ENCODE measurements at places on chromosomes 2 and 18.
A peak's percentile ranks its signal among the peaks of the same experiment; 100 is the strongest.

- no peak for DNase-seq
Observed at GRCh38 chr2:96163768-96164429, 18.7 kb upstream of the DUSP2 start.

DNA sequence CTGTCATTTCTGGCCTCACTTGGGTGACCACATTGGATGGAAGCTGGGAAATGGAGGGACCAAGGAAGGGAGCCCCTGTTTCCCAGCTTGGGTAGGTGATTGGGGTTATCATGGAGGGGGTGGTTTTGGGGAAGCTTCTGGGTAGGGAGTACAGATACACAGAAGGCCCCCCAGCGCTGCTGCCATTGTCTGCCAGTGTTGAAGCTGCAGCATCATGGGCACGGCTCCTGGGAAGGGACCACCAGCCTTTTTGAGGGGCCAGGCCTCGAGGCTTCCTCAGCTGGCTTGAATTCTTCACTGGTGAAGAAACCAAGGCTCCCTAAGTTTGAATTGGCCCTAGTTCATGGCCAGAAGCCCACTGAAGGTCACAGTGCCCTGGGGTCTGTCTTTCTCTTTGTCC is 25.2 kb downstream of the SH3RF3 start:
- no peak for DNase-seq

- no peak for DNase-seq
Observed at GRCh38 chr2:134117676-134118075, 136.2 kb upstream of the MGAT5 start.

GRCh38 chr18:9055185-9055584 is 47.3 kb upstream of the NDUFV2 start:
- no peak for DNase-seq

GRCh38 chr2:47008381-47009252 is 93.0 kb upstream of the MCFD2 start:
- DNase-seq: no peak

DNA sequence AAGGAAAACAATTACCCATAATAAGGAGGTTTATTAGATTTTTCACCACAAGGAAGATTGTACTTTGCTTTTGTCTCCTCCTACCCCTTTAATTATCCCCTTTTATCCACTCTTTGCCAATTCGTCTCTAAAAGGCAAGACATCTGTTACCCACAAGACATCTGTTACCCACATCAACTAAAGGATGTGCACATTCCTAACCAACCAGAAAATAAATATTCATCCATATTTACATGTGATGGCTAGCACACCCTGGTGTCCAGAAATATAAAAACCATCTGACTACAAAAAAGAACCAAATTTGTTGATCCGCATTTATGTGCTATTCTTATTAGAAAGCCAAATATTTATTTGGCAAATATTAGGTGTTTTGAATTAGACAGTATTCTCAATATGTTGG is 35.7 kb downstream of the ACVR1C start:
- peak; percentile 6 for DNase-seq

- no peak for DNase-seq
Observed at GRCh38 chr2:97726261-97727064, 13.1 kb downstream of the ZAP70 start.

- no peak for DNase-seq
Observed at GRCh38 chr2:148954536-148954935, 79.5 kb downstream of the KIF5C start.

GRCh38 chr2:187429989-187430388 is 18.1 kb downstream of the CALCRL start:
- no peak for DNase-seq

DNA sequence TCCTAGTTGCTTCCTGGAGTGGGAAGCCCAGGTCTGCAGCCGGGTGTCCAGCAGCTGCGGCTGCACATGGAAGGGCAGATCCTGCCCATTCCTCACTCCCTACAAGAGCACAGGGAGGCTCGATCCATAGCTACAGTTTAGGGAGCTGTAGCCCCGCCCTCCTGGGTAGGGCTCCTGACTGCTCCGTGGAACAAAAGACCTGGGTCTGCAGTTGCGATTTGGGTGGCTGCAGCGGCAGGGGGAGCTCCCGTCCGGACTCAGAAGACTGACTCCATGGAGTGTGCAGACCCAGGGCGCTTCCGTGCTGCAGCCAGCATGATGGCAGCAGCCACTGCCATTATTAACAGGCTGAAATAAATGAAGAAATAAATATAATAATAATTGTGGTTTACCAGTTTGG is 157.3 kb downstream of the CTNNA2 start:
- no peak for DNase-seq

DNA sequence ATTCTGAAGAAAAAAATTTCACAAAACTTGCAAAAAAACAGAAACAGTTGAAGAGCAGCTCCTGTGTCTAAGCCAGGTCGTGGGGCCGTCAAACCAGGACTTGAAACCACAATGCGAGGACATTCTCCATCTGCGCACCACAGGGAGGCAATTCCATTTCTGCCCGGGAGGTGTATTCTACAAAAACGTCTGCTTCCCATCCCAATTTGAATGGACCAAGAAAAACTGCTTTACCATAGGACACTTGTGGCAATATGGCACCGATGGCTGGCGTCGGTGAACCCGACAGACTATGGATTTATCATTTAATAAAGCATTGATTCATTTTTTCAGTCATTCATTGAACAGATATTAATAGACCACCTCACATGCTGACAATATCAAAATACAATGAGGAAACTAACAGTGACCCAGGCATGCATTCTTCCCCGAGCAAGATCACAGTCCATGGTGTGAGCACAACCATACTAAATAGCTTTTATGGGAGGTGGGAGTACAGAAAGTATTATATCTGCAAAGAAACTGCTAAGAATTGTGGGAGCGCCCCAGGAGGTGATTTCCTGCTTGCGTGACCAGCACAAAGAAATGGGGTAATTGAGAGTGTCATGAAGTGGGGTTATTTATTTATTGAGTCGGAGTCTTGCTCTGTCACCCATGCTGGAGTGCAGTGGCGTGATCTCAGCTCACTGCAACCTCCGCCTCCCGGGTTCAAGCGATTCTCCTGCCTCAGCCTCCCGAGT is 10.5 kb upstream of the ZAP70 start:
- DNase-seq: no peak

DNA sequence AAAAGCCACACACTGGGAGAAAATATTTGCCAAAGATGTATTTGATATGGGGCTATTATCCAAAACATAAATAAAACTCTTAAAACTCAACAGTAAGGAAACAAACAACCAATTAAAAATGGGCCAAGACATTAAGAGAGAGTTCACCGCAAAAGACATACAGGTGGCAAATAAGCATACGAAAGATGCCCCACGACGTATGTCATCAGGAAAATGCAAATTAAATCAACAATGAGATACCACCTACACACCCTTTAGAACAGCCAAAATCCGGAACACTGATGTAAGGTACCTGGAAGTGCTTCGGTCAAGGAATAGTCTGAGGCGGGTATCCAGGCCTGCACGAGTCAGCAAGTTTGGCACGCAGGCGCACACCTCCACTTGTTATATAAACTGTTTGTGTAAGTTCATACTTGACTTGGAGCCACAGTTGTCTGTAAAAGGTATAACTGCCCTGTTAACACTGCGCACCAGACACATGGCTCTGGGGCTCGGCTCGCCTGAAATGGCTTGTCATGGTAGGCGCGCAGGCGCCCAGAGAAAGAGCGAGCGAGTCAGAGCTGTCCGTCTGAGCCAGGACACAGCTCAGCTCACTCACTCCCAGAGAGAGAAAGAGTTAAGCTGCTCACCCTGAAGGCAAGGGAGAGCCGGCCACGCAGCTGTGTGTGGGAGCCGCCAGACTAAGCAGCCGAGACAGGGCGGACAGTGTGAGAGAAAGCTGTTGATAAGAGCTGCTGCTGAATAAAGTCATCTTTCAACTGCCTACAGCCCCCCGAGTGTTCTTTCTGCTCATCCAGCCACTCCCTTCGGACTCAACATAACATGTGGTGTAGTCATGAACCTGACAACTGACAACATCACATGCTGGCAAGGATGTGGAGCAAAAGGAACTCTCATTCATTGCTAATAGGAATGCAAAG is 87.3 kb downstream of the HNRNPLL start:
- DNase-seq: no peak
